ENCODE measurements at places on chromosomes 12 and 14. TPM values are rescaled to one million over a fixed set of nuclear protein-coding genes. Genes with fewer than 3 reads are reported as not detected.

KRT83 gene
- not detected for total RNA-seq

CLEC2A gene
- not detected for total RNA-seq

RASSF8 gene
- 54.9 TPM for total RNA-seq

CCDC196 gene
- not detected for total RNA-seq

EGLN3 gene
- total RNA-seq = 0.29 TPM

CSAD gene
- total RNA-seq = 11.7 TPM

RHEBL1 gene
- not detected for total RNA-seq

ALG10B gene
- 6.0 TPM for total RNA-seq

LTA4H gene
- 110 TPM for total RNA-seq

MYL2 gene
- total RNA-seq = not detected

KCNH3 gene
- under 0.01 TPM for total RNA-seq

TMEM63C gene
- not detected for total RNA-seq

RPGRIP1 gene
- not detected for total RNA-seq

ASB8 gene
- 24.3 TPM for total RNA-seq

RTL1 gene
- total RNA-seq = not detected

EXOC3L4 gene
- total RNA-seq = 0.44 TPM

SYT1 gene
- total RNA-seq = 1.3 TPM

METTL1 gene
- 3.6 TPM for total RNA-seq

GDF3 gene
- not detected for total RNA-seq

KRT73 gene
- total RNA-seq = not detected

KRT82 gene
- total RNA-seq = not detected

SSPN gene
- 10.9 TPM for total RNA-seq

AMN gene
- 0.15 TPM for total RNA-seq

CLEC4D gene
- not detected for total RNA-seq

MFAP5 gene
- 14.9 TPM for total RNA-seq

IQSEC3 gene
- total RNA-seq = under 0.01 TPM

KRT74 gene
- total RNA-seq = not detected

LUM gene
- 202 TPM for total RNA-seq

MOK gene
- total RNA-seq = 7.3 TPM

RPL10L gene
- not detected for total RNA-seq

PSMD9 gene
- 139 TPM for total RNA-seq

STON2 gene
- 46.1 TPM for total RNA-seq

NTF3 gene
- total RNA-seq = 0.50 TPM

AKAP6 gene
- 0.29 TPM for total RNA-seq

ANO2 gene
- 0.44 TPM for total RNA-seq
